Germinal center (tissue), 1 donor: ENCODE measurements at places on chromosomes 5 and 9.

GRCh38 chr9:133960568-133961129 lies 31.5 kb downstream of the VAV2 start:
- no peak for DNase-seq

DNA sequence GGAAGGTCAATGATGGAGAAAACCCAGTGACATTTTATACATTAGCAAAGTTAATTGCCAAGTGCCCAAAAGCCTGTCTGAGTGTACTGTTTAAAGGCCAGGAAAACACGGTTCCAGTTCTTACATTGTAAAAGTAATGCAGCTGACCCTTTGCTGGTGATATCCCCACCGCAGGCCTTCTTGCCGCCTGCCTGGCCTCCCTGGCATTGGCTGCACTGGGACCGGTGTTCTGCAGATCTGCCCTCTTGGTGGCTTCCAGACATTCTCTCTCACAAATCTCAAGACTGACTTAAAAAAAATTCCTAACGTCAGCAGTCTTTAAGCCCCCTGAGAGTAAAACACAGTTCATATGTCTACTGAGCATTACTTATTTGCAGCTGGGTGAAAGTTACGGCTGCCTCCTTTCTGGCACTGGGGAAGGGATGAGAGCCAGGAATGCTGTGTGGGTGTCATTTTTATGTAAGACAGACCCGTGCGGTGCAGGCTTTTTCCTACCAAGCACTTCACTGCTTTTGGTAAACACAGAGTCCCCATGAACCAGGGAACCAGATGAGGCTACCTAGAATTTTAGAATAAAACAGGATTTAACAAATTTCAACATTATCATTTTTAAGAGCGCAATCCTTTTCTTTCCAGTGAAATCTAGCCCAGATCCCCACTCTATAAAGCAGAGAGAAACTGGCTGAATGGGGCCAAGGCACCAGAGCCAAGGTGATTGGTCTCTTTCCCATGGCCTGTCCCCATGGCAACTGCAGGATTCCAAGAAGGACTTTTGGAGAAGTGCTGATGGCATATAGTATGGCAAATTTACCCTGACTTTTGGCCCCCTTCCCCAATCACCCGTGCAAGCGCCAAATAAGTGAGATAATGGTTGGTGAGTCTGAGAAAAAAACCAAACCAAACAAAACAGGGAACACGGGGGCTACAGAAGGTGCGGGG lies 80.8 kb downstream of the LMNB1 start:
- DNase-seq: no peak

DNA sequence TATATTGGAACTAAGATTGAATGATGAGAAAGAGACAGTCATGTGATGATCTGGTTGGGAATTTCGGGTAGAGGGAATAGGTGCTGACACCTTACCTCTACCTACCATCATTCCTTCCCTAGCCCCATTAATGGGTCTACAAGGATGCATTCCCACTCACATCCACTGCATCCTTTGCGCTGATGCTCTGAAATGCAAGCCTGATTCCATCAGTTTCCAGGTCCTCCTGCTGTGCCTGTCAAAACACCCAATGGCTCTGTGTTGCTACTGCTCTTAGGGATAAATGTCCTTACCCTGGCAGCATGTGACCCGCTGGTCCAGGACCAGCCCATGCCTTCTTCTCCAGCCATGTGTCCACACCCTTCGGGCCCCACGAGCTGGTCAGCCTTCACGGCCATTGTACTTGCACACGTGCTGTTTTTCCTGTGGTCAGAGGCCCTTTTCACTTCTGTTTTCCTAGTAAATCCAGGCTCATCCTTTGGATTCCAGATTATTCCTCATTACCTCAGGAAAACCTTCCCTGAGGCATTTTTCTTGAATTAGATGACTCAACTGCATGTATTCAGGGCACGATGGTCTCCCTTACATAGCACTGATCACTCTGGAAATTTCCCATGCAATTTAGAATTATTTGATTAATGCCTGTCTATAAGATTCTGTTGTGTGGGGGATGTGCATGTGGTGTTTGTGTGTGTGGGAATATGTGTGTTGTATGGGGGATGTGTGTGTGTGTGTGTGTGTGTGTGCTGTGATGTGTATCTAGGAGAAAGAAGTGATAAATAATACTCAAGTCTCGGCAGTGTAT lies 185.0 kb downstream of the DIRAS2 start:
- DNase-seq: no peak

DNA sequence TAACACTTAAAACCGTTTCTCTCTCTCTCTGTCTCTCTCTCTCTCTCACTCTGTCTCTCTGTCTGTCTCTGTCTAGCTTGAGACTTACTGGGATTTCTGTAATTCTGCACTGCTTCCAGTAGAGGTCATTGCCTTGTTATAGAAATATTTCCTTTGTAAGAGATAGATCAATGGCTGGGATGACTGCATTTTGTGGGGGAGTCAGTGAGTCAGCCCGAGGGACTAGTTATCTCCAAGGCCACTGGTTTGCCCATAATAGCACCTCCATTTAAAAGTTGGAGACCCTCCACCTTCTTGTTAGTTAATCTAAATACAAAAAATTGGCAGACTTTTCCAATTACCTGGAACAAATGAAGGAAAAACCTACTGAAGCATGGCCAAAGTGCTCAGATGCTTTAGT lies 547.2 kb downstream of the LRRC70 start:
- DNase-seq: no peak

- no peak for DNase-seq
Observed at GRCh38 chr5:158162479-158163034, 303.6 kb upstream of the CLINT1 start.

DNA sequence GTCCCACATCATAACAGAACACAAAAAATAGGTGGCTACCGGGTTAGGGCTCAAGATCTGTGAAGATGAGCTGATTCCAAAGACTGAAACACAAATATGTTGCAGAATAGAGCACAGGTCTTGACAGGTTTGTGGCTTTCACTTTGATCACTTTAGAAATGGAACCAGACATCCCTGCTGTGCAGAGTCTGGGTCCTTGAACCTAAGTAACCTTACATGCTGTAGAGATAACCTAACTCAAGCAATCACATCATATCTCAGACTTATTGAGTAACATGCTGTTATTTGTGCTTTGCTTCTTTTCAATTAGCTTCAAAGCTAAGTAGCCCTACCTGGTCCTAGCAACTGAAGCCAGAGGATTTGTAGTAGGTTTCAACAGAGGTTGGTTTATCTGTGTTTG lies 24.3 kb downstream of the FBXW2 start:
- no peak for DNase-seq

DNA sequence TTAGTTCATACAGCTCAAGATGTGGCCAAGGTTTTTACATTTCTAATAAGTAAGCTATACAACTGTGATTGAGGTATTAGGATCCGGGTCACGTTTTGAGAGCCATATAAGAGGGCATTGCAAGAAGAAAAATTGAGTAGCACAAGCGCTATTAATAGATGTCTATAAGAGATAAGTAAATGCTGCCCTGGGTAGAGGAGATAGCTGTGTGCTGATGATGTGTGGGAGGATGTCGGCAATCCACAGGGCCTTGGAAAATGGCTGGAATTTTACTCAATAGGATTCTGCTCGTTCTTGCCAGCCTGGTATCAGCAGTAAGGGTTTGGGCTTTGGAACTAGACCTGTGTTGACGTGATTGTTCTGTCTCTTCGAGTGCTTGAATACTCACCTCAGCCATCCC lies 41.6 kb downstream of the CSF1R start:
- DNase-seq: no peak

DNA sequence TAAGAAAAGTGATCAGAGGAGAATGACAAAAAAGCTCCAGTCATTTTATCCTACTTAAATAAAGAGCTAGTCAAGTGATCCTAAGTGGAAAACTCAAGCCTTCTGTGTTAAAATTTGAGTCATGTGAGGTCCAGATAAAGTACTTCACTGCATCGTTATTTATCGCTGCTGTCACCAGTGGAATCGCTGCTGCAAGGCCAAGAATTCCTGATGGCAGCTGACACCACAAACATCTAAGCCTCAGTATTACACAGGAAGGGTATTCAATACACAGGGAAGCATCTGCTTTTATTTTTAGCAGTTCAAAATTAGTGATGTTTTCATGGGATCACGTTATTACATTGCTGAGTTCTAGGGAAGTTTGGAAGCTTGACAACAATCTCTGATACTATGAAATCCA lies 190.3 kb downstream of the GOLPH3 start:
- DNase-seq: no peak

DNA sequence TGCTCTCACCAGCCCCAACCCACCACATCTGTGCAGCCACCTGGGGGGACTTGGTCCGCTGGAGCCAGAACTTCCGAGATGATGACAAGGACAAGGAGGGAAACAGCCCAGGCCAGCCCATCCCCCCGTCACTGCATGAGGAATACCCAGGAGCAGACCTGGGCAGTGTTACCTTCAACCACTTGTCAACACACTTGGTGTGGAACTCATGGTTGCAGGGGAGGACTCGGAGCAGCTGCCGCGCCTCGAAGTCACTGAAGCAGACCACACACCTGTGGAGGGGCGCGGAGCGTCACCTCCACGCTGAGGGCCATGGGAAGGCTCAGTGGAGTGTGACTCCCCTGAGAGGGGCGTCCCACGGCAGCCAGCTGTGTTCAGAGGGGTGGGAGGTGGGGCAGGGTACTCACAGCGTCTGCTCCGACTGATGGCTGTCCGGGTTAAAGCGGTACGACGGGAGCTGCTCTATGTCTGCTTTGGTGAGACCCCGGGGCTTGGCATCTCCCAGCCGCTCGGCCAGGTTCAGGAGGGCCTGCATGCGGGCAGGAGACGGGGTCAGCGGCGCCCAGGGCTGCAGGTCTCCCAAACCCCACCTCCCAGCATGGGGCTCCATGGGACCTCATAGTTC lies 8.0 kb downstream of the RNF44 start:
- peak; percentile 88 for DNase-seq

GRCh38 chr5:34833976-34834793 lies 4.8 kb upstream of the TTC23L start:
- no peak for DNase-seq

- DNase-seq: no peak
Observed at GRCh38 chr5:169106911-169107706, 193.8 kb downstream of the SLIT3 start.

- no peak for DNase-seq
Observed at GRCh38 chr9:18256568-18256967, 217.4 kb upstream of the ADAMTSL1 start.

GRCh38 chr5:93599399-93600120 lies 16.5 kb downstream of the NR2F1 start:
- no peak for DNase-seq

DNA sequence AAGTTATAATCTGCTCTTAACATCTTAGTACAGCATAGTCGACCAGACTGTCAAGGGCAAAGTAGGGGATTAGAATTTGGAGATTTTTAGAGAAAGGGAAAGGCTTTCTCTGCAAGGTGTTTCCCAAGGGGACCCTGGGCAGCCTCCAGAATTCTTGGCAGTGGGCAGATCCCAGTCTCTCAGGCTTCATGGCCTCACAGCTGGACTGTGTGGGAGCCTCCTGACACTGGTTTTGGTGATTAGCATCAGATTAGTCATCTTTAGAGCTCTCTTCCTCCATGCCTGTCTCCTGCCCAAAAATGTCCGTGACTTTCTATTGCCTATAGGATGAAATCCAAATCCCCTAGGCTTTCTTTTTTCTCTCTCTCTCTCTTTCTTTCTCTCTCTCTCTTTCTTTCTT lies 370.7 kb downstream of the ZSWIM6 start:
- no peak for DNase-seq

DNA sequence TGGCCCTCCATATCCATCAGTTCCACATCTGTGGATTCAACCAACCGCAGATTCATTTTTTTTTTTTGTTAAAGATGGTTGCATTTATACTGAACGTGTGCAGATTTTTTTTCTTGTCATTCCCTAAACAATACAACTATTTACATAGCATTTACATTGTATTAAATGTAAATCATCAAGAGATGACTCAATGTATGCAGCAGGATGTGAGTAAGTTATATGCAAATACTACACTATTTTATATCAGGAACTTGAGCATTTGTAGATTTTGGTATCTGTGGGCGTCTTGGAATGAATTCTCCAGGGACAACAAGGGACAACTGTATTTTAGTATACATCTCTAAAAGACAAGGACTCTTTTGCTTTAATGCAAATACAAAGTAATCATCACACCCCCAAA lies 299.2 kb upstream of the ZNF608 start:
- DNase-seq: no peak

- no peak for DNase-seq
Observed at GRCh38 chr9:83617299-83617698, 5.6 kb upstream of the IDNK start.

DNA sequence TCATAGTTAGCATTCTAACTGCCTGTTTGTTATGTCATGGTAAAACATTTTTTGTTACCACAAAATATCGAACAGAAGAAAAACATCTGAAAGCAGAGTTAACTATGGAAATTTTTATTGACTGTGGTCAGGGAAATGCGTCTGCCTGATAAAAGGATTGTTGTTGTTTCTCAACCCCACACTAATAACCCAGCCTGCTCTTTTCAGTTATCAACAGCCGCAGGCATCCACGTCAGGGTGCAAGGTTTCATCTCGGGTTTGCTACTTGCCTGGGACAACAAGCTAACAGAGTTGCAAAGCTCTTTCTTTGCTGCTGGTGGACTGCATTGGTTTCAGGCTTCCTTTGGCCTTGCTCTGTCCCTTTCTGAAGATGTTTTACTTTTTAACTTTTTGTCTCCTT lies 969.2 kb downstream of the CDH18 start:
- no peak for DNase-seq

- DNase-seq: no peak
Observed at GRCh38 chr5:74378464-74378863, 262.1 kb downstream of the ENC1 start.

DNA sequence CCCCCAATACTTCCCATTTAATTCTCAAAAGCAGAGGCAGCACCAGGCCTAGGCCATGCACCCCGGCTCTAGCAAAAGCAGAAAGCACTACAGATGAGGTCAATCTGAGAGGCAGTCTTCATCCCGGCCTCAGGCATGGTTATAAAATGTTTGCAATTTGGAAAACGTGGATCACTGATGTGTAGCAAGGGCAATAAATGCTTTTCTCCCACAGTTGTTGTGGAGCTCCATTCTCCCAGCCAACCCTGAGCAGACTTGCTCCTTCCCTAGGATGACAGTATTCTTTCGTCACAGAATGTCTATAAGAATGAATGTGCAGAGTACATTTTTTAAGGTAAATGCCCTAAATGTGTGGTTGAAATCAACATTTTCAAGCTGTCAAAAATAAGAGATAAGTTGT lies 157.3 kb upstream of the DAPK1 start:
- DNase-seq: no peak

GRCh38 chr9:87148331-87149104 lies 201.2 kb upstream of the GAS1 start:
- no peak for DNase-seq

DNA sequence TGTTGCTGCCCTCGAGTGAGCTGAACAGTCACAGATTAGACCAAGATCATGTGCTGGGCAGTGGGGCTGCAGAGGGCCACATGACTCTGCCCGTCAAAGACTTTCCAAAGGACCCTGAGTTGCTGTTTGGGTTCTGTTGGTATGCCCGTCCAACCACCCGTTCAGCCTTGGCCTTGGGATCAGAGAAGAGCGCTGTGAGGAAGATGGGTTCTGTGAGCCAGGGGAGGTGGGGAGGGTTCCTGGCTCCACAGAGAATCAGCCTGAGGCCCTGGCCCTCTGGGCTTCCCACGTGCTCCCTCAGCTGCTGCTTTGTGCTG lies 72.6 kb downstream of the RGS3 start:
- DNase-seq: no peak
